ENCODE measurements at places on chromosomes 6 and 20.

DNA sequence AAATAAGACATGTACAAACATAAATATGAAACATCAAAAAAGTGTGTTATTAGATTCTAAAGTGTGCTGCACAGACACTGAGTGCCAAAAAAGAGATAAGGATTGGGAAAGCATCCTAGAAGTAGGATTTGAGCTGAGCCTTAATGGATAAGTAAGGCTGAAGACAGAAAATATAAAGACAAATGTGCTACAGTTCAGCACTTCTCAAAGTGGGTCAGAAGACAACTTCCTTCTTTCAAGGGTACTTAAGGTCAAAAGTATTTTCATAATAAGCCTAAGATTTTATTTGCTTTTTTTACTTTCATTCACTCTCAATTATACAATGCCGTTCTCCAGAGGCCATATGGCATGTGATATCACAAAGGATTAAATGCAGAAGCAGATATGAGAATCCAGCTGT, 16.8 kb downstream of the USP45 start:
- DNase-seq: no peak

GRCh38 chr20:23445596-23446217, 6.2 kb downstream of the CSTL1 start:
- peak; percentile 63 for DNase-seq

DNA sequence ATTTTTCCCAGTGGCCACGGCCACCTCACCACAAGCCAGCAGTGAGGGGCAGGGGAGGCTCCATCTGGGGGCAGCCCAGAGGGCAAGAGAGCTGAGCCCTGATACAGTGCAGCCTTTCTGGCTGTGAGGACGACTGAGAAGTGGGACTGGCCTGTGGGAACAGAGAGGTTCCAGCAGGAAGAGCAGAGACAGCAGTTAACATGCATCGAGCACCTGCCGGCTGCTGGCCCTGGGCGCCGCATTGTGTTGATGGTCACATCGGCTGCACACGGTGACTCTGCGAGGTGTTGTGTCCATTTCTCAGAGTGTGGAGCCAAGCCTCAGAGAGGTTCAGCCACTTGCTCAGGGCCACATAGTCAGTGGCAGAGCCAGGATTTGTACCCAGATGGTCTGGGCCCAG, 9.8 kb downstream of the FOXS1 start:
- no peak for DNase-seq

GRCh38 chr6:45987856-45988255, 27.8 kb downstream of the CLIC5 start:
- no peak for DNase-seq
